SK-N-SH treated with all-trans-retinoic acid at 6 μM for 48 hours (cell line): ENCODE measurements at places on chromosomes 16 and 17.

GRCh38 chr17:49728425-49728824 is 20.7 kb upstream of the SLC35B1 start:
- no peak for ATAC-seq

DNA sequence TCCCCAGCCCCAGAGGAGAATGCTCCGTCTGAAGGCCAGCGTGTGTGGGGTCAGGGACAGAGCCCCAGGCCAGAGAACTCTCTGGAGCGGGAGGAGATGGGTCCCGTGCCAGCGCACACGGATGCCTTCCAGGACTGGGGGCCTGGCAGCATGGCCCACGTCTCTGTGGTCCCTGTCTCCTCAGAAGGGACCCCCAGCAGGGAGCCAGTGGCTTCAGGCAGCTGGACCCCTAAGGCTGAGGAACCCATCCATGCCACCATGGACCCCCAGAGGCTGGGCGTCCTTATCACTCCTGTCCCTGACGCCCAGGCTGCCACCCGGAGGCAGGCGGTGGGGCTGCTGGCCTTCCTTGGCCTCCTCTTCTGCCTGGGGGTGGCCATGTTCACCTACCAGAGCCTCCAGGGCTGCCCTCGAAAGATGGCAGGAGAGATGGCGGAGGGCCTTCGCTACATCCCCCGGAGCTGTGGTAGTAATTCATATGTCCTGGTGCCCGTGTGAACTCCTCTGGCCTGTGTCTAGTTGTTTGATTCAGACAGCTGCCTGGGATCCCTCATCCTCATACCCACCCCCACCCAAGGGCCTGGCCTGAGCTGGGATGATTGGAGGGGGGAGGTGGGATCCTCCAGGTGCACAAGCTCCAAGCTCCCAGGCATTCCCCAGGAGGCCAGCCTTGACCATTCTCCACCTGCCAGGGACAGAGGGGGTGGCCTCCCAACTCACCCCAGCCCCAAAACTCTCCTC is 10.4 kb downstream of the CX3CL1 start:
- ATAC-seq = no peak

GRCh38 chr16:12434567-12434966 is 369.1 kb downstream of the CPPED1 start:
- ATAC-seq = no peak

- ATAC-seq = no peak; the same call in 2 of the 3 replicates
Observed at GRCh38 chr17:80277751-80278671, 17.4 kb downstream of the RNF213 start.

DNA sequence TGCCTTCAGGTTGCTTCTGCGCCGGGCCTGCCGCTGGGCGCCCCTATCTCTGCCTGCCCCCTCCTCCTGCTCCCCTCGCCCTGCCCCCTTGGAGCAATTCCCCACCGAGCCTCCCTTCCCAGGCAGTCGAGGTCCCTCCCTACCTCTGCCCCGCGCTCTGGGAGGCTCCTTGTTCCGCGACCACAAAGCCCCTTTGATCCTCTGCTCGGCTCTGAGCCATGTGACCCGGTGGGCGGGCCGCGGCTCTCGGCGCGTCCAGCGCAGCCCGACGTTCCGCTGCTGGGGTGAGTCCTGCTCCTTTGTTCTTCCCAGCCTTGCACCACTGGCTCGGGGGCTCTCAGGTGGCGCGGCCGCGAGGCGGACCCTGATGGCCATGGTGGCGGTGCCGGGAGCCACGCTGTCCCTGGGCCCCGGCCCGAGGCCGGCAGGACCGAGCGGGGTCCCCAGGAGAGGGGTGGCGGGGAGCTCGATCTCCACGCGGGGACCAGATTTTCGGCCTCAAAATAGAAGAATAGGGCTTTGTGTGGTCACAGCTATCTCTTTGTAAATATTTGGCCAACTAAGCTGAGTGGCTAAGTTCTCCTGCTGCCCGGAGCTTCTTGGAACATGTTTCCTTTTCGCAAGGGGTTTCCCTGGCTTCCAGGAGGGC is 310.6 kb downstream of the SEC14L1 start:
- peak; percentile 78 for ATAC-seq

DNA sequence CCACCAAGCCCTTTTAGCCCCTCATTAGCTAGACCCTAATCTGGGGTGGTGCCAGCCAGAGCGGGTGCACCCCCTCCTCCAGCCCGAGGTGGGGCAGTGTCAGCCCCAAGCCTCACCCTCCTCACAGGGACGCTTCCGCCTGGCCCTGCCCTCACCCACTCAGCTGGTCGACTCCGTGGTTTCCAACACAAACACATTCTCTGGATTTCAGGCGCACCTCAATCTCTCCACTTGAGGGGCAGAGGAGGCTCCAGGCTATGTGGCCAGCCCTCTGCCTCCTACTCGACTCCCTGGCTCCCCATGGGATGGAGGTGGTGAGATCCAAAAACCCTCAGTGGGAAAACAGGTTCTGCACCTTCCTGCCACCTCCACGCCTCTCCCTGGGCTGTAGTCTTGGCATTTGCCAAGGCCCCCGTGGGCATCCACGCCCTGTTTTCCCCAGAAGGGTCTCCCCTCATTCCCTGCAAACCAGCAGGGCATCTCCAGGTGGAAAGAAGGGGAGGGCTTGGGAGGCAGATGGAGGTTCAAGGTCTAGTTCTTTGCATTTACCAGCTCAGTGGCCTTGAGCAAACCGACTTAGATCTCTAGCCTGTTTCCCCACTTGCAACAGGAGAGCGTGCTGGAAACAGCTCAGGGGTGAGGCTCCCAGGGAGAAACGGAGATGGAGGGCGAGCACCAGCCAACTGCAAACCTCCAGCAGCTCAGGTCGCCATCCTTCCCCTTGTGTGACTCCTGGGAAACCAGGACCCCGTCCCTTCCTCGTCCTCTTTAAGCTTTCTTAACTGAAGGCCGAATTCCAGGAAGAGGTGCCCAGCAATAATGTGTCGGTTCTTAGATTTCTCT is 1.7 kb downstream of the EMP2 start:
- ATAC-seq = no peak

GRCh38 chr16:51431517-51432241 is 280.6 kb upstream of the SALL1 start:
- ATAC-seq = peak; percentile 96
